ENCODE measurements at places on chromosomes 2 and 18. TPM values are rescaled to one million over a fixed set of nuclear protein-coding genes. Genes with fewer than 3 reads are reported as not detected.

The DSG3 gene
- total RNA-seq = not detected

The IL1A gene
- not detected for total RNA-seq

The PROC gene
- not detected for total RNA-seq

The POMC gene
- total RNA-seq = 9.0 TPM

The RBKS gene
- total RNA-seq = 15.2 TPM

The PDE6D gene
- total RNA-seq = 25.7 TPM

The NFATC1 gene
- 10.8 TPM for total RNA-seq

The TUBA3E gene
- total RNA-seq = not detected

The MAB21L4 gene
- total RNA-seq = 11.6 TPM

The CEP68 gene
- total RNA-seq = 11.6 TPM

The PAX8 gene
- 5.4 TPM for total RNA-seq

The KCNIP3 gene
- total RNA-seq = 2.2 TPM

The TBR1 gene
- not detected for total RNA-seq

The UGT1A9 gene
- total RNA-seq = 10.6 TPM

The RPE gene
- total RNA-seq = 40.0 TPM

The C2orf81 gene
- total RNA-seq = not detected

The SLC9A2 gene
- 88.1 TPM for total RNA-seq

The NEU2 gene
- total RNA-seq = not detected

The NBEAL1 gene
- total RNA-seq = 152 TPM

The MBD1 gene
- 80.8 TPM for total RNA-seq

The GPAT2 gene
- 1.8 TPM for total RNA-seq

The AQP12A gene
- total RNA-seq = not detected

The CIB4 gene
- not detected for total RNA-seq

The USP40 gene
- total RNA-seq = 39.0 TPM

The CTNNA2 gene
- total RNA-seq = 1.7 TPM

The EMX1 gene
- total RNA-seq = 2.9 TPM

The MC5R gene
- total RNA-seq = not detected

The HOXD1 gene
- total RNA-seq = 4.1 TPM

The TMEM169 gene
- total RNA-seq = 0.41 TPM

The DLX2 gene
- total RNA-seq = not detected

The SNORC gene
- total RNA-seq = 15.9 TPM

The MOGAT1 gene
- not detected for total RNA-seq

The AMMECR1L gene
- total RNA-seq = 11.9 TPM

The DUSP2 gene
- total RNA-seq = 1.6 TPM

The ABCG5 gene
- not detected for total RNA-seq

The NAT8 gene
- not detected for total RNA-seq

The SLC4A3 gene
- 0.32 TPM for total RNA-seq

The SCYGR4 gene
- not detected for total RNA-seq

The CDKL4 gene
- not detected for total RNA-seq

The UGT1A4 gene
- 4.9 TPM for total RNA-seq

The NOSTRIN gene
- 51.2 TPM for total RNA-seq

The SOX11 gene
- 0.32 TPM for total RNA-seq

The GALR1 gene
- 0.14 TPM for total RNA-seq

The SATB2 gene
- 316 TPM for total RNA-seq

The KIF5C gene
- 2.0 TPM for total RNA-seq

The ARHGAP15 gene
- total RNA-seq = 0.80 TPM

The POTEE gene
- not detected for total RNA-seq

The VAMP5 gene
- total RNA-seq = 17.1 TPM

The DLGAP1 gene
- total RNA-seq = 3.7 TPM

The KLF7 gene
- 6.6 TPM for total RNA-seq

The NDUFB3 gene
- 2.2 TPM for total RNA-seq

The CSRNP3 gene
- 11.1 TPM for total RNA-seq

The CPLX4 gene
- total RNA-seq = not detected

The PPP4R3B gene
- total RNA-seq = 70.0 TPM
